Colonic mucosa (tissue), 4 donors: ENCODE measurements at places on chromosomes 4 and X. TPM values are rescaled to one million over a fixed set of nuclear protein-coding genes. Genes with fewer than 3 reads are reported as not detected.

- DNase-seq: no peak
These were observed 498.4 kb downstream of the PDGFC start for GRCh38 chr4:156473151-156473550.

DNA sequence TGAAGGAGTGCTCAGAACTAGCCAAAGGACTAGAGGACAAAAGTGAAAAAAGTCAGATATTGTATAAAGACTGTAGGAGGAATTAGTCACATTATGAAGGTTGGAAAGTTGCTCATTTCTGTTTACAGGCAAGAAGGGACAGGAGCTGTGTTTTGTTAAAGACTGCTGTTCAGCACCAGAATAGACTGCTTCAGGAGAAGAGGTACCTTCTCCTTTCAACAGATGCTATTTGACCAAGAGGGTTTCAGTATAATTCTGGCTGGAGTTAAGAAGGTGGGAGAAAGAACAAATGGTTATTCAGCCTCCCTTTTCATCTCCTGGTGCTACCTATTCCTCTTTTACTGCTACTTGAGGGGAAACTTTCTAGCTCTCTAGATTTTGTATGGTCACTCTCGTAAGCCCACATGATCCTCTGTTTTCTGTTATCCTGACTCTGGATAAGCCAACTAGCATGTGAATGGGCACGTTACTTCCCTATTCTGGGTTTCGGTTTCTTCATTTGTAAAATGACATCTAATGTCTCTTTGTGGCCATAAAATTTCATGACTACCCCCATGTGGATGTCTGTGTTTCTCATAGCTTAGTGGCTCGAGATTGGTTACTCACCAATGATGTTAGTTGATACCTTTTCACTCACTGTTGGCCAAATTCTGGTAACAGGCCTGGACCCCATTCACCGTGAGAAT is 68.9 kb downstream of the SH2D1A start:
- DNase-seq: no peak

GRCh38 chr4:14130551-14130950 is 503.0 kb upstream of the BOD1L1 start:
- DNase-seq: no peak

GRCh38 chr4:57042711-57043169 is 64.0 kb downstream of the POLR2B start:
- DNase-seq: no peak

- no peak for DNase-seq
These were observed 26.2 kb downstream of the ZNF827 start for GRCh38 chr4:145912376-145912775.

DNA sequence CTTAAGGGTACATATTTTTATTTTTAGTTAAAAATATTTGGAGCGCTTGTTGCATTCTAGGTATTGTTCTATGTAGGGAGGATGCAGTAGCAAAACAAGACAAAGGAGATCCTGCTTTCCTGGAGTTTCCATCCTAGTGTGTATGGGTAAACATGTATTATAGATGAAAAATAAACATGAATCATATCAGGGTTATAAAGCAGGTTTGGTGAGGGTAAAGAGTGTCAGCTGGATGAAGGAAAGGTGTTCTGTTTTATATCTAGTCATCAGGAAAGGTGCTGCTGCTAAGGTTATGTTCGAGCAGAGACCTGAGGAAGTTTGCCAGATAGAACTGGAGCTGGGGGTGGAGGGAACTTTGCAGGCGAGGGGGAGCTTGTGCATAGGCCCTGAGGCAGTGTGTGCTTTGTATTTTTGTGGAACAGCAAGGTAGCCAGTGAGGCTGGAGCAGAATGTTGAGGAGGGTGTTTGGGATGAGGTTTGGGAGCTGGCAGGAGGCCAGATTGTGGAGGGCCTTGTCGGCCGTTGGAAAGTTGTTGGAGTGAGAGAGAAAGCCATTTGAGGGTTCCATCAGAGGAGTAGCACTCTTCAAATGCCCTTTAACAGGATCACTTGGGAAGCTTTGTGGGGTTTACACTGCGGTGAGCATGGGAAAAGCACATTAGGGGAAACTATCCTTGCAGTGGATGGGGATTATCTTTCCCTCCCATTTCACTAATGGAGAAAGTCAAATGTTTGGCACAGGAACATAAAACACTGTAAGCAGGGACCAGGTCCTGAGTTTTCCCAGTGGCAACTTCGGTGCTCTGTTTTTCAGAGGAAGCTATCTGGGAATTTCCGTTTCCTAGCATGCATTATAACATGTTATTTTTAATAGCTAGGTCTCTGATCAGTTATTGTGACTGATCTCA is 35.9 kb downstream of the AFF1 start:
- no peak for DNase-seq

BMPR1B gene
- 0.24 TPM for total RNA-seq

TMEM165 gene
- total RNA-seq: 70.0 TPM
